ENCODE measurements at places on chromosomes 5 and 9. TPM values are rescaled to one million over a fixed set of nuclear protein-coding genes. Genes with fewer than 3 reads are reported as not detected.

DNA sequence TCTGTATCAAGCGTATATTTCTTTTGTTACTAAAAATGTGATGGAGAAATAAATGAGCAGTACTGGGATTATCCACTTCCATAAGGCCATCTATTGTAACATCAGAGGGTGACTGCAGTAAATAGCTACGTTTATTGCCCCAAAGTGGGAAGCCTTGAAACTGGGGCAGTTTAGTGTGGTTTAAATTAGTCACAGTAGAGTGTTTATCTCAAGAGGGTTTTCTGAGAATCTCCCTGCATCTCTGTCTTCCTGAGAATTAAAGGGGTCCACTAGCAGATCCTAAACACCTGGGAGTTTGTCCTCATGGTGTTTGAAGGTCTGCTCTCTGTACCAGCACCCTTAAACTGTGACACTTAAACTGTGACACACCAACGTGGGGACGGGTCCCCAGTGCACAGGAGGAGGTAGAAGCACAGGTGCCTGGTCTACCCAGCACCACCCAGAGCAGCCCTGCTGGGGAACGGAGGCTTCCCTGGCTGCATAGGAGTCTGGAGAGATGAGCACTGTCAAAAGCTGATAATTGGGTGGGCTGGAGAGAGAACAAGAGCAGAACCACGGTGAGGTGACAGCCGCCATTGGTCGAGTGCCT, 25.2 kb downstream of the PRRC2B start:
- no peak for DNase-seq

DNA sequence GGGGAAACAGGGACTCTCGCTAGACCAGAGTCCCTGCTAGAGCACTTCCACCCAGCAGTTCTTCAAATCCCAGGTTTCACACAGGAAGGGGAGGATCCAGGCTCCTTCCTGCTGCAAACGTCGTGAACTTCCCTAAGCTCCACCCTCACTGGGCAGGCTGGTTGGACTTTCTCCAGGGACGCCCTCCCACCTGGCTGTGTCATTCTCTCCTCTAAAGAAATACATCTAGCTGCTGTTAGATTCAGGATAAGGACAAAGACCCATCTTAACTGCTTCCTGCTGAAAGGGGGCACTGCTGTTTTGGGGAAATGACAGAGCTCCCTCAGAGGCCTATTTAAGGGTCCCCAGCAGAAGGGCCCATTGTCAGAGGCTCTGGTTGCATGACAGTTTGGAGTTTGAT, 230.7 kb downstream of the SEMA6A start:
- no peak for DNase-seq

GRCh38 chr5:10465726-10466125, 24.0 kb downstream of the ROPN1L start:
- no peak for DNase-seq

DNA sequence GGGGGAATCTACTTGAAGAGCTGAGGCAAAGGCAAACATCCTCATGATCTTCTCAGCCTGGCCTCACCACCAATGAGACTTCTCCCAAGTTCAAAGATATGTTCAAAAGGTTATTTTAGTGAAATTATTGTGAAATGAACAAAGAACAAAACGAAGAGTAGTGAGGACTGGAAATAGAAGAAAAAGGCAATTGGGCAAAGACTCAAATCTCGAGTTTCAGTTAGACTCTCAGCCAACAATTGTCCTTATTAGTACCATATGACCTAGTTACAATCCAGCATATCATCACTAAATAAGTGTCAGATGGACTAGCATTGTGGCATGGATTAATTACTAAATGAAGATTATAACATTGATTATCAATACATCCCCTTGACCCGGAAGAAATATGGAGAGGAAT, 9.0 kb downstream of the ZNF474 start:
- DNase-seq = no peak

Gene SHISAL2B
- not detected for polyA plus RNA-seq

GRCh38 chr9:68720656-68721313, 15.7 kb downstream of the PIP5K1B start:
- no peak for DNase-seq

- no peak for DNase-seq
Observed at GRCh38 chr9:224026-224425, 9.4 kb downstream of the DOCK8 start.

Gene ARHGEF28
- 2.3 TPM for polyA plus RNA-seq

Gene ANKRD20A1
- polyA plus RNA-seq = 0.02 TPM

Gene PCA3
- polyA plus RNA-seq = not detected

- no peak for DNase-seq
Observed at GRCh38 chr5:154435226-154435625, 10.6 kb upstream of the SAP30L start.

GRCh38 chr5:66198837-66199236, 54.7 kb downstream of the SREK1 start:
- DNase-seq = no peak

GRCh38 chr9:17739022-17739421, 160.2 kb downstream of the SH3GL2 start:
- no peak for DNase-seq

- no peak for DNase-seq
Observed at GRCh38 chr5:10140195-10140973, 109.3 kb downstream of the ATPSCKMT start.

- no peak for DNase-seq
Observed at GRCh38 chr9:79131824-79132377, 439.9 kb upstream of the TLE4 start.

All from fibroblast of lung (primary cell).